NCI-H2081 treated with DMSO at 0.1 percent for 48 hours (cell line): ENCODE measurements at places on chromosomes 3 and 15.

GRCh38 chr3:115651087-115651486 is 27.8 kb downstream of the GAP43 start:
- no peak for DNase-seq

DNA sequence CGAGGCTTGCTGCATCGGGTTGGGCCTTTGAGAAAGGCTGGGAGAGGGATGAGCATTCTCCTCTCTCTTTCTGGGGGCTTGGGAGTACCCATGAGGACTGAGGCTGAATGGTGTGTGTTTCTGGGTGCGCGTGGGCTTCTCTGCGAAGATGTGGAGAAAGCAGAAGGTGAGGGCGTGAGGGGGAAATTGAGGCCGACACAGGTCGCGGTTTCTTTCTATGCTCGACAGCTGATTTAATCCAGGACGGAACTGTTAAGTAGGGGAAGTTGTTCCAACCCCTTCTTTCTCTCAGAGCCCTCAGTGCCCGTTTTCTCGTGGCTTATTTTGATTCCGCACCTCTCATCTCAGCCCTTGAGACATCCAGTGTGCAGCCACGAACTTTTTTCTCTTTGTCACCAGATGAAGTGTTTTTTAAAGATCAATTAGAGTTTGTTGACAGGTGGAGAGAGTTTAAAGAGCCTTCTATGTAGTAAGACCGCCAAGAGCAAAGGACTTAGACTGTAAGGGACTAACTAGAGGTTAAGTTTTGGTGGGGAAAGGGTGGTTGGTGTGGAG is 711 bp downstream of the STARD9 start:
- DNase-seq = no peak

DNA sequence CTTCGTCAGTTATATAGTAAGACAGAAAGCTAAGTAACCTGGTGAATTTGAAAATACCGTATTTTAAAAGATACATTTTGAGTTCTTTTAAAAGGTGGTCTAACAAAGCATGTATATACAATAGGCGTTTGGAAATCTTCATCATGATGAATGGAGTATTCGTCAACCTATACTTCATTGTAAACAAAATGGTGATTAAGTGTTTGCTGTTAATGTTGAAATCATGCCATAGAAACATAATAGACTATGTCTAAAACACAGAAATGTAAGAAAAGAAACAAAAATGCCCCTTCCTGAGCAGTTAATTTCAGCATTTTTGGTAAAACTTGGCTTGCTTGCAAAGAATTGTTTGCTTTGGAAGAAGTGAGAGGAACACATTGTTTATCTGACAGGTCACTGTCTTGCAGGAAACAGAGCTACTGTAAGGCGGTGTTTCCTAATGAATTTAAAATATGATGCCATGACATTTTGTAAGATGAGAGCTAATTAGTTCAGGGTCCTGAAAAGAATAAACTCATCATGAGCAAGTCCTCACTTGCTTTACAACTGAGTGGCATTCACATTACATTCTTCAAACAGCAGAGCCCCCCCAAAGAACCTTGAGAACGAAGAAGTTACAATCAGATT is 126.7 kb downstream of the SERPINI1 start:
- DNase-seq = no peak

DNA sequence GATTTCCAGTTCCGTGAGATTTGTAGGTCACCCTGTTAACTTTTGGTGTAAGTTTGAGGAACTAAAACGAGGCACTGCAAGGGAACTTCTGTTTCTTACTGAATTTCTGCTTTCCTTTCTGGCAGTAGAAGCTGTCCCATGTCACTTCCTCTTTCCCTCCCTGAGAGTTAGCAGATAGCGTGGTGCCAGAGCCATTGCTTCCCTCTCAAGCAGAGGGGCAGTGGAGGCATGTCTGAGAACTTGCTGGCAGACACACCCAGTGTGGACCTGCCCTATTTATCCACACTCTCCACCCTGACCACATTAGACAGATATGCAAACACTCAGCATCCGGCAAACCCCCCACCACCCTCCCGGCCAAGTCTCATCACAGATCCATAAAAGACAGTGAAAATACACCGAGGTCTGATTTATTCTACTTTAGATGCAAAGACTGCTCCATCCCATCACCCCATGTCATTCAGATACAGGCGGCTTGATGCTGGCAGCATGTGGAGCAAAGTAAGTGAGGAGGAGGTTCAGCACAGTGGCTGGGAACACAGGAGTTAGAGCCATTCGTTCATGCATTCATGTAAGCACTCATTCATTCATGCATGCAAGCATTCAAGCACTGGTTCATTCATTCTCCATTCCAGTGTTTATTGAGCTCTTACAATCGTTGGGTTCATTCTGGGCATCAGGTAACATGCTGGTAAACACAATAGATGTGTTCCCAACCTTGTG is 324.7 kb downstream of the SHQ1 start:
- no peak for DNase-seq

GRCh38 chr3:140170612-140171011 is 235.6 kb downstream of the CLSTN2 start:
- DNase-seq = no peak

GRCh38 chr3:167626490-167626889 is 27.3 kb downstream of the WDR49 start:
- no peak for DNase-seq

DNA sequence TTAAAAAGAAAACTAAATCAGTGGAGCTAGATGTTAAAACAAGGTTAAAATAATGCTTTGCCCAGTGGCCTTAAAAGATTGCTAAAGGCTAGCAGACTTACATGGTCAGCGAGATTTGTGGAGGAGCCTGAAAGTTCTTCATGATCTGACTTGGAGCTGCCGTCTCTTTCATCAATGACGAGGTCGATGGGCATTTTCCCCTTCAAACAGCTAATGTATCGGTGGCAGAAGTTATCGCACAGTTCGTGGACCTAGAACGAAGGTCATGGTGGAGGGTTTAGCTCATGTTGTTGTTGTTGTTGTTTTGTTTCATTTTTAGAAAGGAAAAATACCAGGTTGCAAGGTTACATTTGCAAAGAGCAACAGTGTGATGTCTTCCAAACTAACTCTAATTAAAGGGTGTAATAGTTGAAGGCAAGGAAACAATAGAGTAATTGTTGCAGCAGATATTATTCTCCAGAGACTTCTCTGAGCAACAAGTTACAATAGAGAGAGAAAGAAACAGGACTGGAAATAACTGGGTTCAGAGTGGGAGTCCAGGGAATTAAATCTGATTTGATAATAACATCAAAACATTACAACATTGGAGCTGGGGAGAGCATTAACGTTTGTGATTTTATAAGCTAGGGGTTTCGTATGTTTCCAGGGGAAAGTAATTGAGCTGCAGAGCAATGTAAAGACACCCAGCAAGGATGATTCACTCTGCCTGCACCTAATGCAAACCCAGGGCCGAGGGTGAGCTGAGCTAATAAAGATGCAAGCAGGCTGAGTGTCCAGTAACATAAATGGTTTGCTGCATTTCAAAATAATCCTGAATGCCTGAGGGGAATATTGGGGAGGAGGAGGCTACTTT is 6.6 kb downstream of the MEIS2 start:
- DNase-seq = no peak

GRCh38 chr15:49066372-49066771 is 20.1 kb upstream of the SECISBP2L start:
- no peak for DNase-seq

- DNase-seq = no peak
Measured at GRCh38 chr15:95162967-95163531, 931.7 kb downstream of the MCTP2 start.

DNA sequence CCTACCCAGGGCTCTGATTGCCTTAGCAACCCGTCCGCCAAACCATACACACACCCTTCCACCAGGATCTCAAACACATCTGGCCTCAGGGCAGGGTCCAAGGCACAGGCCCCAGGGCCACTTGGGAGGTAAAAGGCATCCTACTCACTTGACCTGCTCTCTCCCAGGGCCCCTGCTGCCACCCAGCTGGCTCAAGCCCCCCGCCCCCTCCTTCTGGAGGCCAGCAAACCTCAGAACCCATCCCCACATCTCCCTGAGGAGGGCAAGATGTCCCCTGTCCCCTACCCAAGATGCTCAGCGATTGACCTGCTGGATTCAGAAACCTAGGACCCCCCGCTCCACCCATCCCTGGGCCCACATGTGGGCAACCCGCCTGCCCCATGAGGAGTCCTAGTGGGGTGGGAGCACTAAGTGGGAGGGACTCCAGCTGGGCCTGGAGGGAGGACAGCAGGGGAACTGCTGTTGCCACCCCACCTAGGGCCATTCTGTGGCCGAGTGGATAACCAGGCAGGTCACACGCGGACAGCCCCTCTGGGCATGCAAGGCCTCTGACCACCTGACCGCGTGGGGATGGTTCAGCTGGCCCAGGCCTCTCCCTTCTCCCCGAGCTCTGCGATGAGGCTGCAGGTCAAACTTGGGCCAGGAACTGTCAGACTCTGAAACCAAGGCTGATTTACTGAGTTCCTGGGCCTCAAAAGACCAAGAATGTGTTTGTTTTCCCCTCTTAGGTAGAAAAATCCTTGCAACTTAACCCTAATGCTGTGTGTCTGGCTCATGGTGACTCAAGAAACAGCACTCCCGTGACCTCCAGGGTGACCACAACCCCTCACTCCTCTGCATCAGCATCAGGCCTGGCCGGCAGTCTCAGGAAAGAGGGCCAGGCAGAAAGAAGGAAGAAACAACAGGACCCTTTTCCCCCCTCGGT is 4.2 kb downstream of the MFGE8 start:
- no peak for DNase-seq

GRCh38 chr3:152658977-152659720 is 175.8 kb upstream of the P2RY1 start:
- DNase-seq = no peak

GRCh38 chr3:127610105-127610504 is 11.9 kb downstream of the MCM2 start:
- no peak for DNase-seq

GRCh38 chr3:149575961-149576564 is 81.8 kb downstream of the WWTR1 start:
- DNase-seq = no peak

DNA sequence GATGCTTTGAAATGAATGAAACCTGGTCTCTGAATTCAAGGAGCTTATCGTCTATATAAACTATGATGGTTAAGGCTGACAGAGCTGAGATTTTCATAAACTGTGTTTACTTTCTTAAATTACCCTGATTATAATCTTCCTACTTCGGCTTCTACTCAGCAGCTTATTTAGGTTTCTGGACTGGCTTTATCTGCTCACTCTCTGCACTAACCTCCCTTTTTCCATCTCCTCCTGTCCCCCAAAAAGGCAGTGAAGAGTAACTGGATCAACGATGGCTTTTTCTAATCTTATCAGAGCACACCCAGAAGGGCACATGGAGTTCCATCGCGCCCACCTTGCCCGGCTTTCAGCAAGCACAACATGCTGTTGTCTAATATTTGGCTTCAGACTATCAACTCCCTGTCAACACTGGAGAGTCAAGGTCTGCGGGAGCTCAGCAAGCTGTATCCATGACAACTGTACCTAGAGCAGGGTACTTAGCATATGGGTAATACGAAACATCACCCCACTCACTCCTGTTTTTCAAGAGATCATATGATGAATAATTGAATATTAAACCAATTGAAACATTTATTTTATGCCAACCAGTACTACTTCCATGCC is 417.3 kb downstream of the GABRB3 start:
- peak; percentile 14 for DNase-seq

DNA sequence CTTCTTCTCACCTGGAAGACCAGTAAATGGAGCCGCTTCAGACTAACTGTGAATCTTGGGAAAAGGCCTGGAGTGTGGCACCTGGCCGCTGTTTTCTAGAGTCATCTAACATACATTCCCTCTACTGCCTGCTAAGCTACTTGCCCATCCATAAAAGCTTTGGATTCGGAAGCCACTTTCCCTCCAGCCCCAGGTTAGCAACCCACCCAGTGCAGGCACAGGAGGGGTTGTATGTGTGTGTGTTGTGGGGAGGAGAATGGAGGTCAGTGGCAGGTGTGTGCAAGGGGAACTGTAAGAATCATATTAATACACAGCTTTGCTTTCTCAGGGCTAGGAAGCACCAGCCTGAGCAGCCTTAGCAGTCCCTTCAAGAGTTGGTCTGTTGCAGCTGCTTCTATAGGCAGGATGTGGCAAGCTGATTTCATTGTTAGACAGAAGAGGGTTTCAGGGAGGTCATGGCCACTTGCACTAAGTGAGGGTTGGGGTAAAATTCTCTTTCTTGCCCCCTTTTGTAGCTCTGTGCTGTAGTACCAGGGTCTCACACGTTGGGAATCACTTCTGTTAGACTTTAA is 8.9 kb downstream of the NSUN3 start:
- no peak for DNase-seq

- DNase-seq = no peak
Measured at GRCh38 chr3:116253511-116253910, 191.8 kb downstream of the LSAMP start.

DNA sequence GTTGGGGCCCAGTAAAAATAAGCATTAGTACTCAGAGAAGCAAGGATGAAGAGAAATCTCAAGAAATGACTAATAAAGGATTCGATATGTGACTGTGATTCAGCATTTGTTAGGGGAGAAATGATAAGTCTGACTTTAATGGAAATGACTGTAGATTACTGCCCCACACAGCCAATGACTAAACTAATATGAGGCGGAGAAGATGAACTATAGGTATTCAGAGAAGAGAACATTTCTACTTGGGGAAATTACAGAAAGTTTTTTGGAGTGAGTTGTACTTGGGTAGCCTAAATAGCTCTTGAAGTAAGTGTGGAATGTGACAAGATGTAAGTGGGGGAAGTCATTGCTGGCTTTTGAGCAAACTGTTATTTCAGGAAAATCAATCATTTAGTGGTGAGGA is 380.0 kb downstream of the PDCD6IP start:
- DNase-seq = no peak

DNA sequence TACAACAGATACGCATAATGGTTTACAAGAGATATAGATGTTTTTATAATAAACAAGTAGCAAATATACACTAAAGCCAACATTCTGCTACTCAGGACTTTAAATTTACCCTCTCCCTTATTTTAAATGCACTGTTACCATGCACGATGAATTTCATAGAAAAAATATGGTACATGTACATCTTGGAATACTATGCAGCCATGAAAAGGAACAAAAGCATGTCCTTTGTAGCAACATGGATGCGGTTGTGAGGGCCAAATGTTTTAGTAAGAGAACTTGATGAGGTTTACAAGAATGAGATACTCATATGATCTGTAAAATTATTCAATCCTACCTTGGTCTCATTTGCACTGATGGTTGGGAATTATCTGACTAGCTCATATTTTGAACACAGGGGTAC is 769.3 kb downstream of the VGLL3 start:
- no peak for DNase-seq

DNA sequence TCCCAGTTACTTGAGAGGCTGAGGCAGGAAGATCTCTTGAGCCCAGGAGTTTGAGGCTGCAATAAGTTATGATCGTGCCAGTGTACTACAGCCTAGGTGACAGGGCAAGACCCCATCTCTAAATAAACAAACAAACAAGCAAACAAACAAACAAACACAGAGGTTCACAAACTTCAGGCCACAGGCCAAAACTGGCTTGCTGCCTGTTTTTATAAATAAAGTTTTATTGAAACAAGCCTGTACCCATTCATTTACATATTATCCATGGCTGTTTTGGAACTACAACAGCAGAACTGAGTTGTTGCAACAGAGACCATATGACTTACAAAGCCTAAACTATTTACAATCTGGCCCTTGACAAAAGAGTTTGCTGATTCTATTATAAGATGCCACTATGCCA is 6.5 kb downstream of the DYNC1LI1 start:
- DNase-seq = no peak
